ENCODE measurements at places on chromosomes 2 and 18. TPM values are rescaled to one million over a fixed set of nuclear protein-coding genes. Genes with fewer than 3 reads are reported as not detected.

The FAM237A gene
- total RNA-seq: not detected

The XDH gene
- 0.51 TPM for total RNA-seq

The DAPL1 gene
- total RNA-seq: 5.3 TPM

The ALPG gene
- not detected for total RNA-seq

The SLC25A52 gene
- total RNA-seq: not detected

The COBLL1 gene
- 17.3 TPM for total RNA-seq
